Stimulated activated CD8-positive, alpha-beta memory T cell treated with anti-CD3 and anti-CD28 coated beads, Interleukin-2, amount 100 ng/mL, for 48 hours (primary cell): ENCODE measurements at places on chromosomes 12 and 14.

- no peak for DNase-seq
Measured at GRCh38 chr12:93762059-93762719, 85.0 kb downstream of the CRADD start.

DNA sequence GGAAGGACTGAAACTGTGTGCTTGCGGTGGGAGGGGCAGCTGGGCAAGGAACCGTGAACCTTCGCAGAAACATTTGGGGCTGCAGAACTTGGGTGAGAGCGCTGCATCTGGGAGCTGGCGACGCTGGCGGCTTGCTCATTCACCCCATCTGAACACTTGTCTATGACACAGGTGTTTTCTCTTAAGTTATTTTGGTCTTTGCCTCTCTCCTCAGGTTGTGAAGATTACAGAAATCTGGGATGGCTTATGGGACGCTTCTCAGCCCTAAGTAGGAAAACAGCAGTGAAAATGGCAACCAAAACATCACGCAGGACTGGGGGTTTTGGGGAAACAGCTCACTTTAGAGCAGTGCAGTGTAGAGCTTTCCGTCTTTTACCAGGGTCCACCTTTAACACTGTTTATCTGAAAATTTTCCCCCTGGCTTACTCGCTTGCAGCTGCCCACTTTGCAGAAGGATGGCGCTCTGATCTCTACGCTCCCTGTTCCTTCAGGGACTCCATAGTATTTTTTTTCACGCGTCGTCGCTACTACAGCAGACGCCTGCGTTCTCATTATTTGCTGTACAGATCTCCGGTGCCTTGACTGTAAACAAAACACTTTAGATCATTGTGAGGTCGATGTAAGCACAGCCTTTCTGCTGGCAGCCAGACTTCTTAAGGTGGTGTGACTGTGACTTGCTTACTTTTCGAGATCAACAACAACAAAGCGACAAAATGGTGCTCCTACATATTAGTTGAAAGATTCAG, 2.7 kb upstream of the CDKN1B start:
- no peak for DNase-seq

DNA sequence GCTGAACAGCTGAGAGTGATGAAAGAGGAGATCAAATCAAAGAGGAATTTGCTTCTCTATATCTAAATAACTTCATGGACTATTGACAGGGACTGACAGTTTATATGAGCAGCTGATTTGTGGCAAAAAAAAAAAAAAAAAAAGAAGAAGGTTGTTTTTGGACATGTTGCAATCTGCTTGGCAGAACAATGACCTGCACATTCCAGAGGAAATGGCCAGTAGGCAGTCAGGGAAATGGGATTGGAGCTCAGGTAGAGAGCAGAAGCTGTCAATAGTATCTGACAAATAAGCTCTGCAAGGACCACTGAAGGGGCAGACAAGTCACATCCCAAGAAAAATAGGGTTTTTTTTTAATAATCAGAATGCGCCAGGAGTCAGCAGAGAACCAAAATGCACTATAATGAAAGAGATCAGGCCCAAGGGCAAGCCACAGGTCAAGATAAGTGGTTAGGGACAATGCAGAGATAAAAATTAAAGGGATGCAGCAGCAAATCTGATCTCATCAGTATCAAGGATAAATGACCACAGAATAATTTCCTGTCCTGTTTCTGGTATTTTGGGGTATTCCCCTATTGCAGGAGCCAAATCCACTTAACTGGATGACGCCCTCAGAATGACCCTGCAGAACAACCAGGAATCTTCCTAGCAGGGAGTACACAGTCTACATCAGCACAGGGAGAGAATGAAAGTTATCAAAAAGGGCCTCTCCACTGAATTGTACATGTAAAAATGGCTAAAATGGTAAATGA, 22.6 kb upstream of the DUSP16 start:
- no peak for DNase-seq

DNA sequence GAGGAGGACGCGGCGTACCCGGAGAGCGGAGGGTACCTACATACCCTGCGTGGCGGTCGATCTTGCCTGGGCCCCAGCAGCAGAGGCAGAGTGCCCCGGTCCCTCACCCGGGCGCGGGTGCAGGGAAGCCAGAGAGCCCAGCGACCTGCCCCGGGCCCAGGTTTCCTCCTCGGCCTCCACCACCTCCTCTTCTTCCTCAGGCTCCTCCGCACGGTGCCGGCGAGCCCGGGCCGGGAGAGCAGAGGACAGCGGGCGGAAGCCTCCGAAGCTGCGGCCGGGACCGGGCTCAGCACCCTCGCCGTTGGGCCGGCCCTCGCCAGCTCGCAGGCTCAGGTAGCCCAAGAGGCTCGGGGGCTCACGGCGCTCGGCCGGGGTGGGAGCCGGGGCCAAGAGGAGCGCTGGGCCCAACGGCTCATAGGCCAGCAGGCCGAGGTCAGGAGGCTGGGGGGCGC, 6.6 kb downstream of the ZNF219 start:
- DNase-seq, result no peak

DNA sequence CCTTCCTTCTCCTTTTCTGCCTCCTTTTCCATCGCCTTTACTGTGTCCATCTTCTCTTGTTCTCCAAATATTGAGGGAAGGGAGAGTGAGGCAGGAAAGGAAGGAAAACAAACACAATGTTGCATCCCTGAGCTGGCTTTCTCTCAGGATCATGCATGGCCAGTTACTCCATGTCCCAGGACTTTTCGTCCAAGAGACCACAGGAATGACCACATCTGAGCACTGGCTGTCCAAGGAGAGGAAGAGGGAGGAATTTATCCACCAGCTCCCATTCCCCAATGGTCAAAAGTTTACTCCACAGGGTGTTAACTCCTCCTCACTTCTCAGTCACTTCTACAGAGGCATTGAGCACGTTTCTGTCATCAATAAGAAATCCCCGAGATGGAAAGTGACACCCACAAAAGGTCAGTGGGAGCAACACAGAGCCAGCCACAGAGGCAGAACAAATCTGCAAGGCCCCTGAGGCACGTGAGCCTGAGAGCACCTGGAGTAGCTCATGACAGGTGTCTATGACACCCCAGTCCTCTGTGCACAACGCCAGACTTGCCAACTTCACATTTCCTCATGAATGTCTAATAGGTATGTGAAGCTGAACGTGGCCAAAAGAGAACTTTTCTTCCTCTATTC, 177.3 kb upstream of the NUDT4 start:
- no peak for DNase-seq

- DNase-seq, result no peak
Measured at GRCh38 chr12:4432878-4433744, 12.5 kb downstream of the FGF6 start.

DNA sequence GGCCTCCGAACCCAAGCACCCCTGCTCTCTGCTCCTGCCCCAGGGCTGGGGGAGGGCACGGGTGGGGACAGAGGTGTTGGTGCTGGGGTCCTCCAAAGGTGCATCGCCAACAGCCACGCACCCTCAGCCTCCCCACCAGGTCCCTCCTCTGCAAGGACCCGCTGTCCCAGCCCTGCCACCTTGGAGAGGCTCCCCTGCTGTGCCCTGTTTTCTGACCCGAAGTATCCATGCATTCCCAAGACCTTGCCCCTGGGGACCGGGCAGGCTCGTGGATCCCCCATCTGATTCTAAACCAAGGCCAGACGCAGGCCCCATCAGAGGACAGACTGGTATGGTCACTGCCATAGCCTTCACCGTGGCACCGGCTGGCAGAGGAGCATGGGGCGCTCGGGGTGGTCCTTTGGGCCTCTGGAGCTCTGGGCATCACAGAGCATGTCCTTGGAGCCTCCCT, 22.7 kb upstream of the BEGAIN start:
- DNase-seq, result no peak

DNA sequence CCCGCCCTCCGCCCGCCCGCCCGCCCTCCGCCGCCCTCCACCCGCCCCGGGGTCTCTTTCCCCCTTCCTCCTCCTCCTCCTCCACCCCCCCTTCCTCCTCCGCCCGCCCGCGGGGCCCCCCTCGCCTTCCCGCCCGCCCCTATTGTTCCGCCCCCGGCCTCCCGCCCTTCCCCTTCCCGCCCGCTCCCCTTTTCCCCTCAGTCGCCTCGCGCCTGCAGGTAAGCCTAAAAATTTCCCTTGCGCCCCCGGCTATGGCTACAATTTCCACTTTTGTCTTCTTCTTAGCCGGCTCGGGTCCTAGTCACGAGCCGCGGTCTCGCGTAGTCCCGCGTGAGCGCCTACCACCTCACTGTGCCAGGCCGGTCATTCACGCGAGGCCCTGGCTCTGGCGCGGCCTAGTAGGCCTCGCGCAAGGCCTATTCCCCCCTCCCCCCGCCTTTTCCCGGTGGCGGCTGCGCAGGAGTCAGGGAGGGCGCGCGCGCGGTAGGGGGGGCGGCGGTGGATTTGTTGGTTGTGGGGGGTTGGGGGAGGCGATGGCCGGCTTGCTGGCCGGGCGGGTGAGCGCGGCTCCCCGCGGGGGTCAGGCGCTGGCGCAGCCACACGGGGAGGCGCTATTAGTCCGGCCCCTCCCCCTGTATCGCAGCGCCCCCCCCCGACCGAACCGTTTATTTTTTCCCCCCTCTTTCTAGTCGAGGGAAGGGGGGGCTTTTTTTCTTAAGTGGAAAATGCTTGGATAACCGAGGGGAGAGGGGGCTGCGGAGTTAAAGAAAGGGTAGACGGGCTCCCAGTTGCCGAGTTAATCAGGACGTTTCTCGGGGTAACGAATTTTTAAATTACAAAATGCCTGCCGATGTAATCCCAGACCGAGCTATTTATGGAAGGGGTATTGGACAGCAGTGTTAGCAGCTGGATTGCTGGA, 516 bp downstream of the PCBP2 start:
- peak; percentile 49 for DNase-seq

DNA sequence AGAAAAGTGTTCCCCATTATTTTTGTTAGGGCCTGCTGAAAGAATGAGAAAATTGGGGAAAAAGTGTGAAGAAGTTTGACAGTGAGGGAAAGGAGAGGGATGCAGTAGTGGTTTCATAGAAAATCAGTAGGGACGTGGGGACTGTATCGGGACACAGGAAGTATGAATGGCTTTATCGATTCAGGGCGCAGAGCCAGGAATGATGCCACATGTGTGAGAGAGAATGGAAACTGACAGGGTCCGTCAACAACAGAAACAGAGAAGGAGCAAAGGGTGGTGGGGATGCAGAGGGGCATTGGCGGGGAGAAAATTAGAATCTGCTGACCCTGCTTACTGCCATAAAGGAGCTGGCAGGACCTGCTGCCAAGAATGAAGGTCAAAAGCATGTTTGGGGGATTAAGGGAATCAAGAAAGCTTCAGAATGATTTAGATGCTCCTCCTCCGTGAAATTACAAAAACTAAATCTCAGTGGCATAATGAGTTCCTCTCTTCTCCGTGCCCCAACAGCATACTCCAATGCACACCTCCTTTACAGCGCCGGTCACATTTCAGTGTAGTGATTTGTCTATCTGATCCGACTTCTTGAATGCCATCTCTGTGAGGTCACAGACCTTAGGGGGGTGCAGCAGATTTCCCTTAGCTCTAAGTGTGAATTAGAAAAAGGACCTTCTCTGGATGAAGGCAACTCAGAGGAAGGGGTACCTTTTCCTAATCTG, 92.6 kb downstream of the EMP1 start:
- no peak for DNase-seq

GRCh38 chr12:75783093-75783877, 248.3 kb downstream of the PHLDA1 start:
- no peak for DNase-seq

DNA sequence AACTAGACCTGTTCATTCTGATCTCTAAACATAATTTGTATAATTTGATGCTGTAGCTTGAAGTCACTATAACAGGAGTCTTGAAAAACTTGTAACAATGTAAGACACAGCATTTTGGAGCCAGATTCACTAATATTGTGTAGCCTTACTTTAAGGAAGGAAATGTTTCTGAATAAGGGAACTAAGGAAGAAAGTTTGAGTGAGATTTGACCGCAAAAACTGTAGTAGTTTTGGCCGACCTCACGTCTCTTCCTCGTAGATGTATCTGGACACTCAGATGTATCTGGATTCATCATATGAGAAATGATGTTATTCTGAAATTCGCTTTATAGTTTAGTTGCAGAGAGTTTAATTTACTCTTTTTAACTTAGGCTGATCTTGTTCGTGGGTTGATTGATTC, 13.9 kb upstream of the DNAH10 start:
- no peak for DNase-seq

DNA sequence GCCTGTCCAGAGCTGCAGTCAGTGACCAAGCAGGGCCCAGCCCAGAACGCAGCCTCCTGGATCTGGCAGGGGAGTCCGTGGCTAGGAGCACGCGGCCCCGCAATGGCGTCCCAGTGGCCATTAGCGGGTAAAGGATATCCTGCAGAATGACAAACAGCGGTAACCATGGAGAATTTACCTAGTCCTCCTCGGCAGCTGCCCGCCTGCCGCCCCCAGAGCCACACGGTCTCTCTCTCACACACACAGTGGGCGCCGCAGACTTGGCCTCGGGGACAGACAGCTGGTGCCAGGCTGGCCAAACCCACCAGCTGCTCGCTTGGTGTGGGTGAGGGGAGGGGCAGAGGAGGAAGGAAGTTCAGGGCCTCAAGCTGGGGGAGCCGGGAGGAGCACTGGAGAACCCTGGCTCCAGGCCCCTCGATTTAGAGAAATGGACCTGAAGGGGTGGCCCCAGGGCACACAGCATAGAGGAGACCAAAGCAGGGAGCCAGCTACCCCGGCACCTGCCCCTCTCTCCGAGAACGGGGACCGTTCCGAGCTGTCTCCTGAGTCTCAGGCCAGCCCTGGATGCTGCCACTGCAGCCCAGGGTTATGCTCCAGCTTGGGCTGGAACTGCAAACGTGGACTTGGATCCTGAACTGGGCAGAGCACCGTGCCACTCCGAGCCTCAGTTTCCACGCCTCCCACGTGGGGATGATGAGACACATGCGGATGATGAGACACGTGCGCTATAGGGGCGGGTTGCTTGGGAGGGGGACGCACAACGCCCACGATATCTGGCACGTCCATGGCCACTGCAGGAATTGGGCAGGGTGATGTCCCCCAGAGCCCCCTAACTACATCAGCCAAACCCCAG, 3.4 kb downstream of the CDK2AP1 start:
- no peak for DNase-seq

DNA sequence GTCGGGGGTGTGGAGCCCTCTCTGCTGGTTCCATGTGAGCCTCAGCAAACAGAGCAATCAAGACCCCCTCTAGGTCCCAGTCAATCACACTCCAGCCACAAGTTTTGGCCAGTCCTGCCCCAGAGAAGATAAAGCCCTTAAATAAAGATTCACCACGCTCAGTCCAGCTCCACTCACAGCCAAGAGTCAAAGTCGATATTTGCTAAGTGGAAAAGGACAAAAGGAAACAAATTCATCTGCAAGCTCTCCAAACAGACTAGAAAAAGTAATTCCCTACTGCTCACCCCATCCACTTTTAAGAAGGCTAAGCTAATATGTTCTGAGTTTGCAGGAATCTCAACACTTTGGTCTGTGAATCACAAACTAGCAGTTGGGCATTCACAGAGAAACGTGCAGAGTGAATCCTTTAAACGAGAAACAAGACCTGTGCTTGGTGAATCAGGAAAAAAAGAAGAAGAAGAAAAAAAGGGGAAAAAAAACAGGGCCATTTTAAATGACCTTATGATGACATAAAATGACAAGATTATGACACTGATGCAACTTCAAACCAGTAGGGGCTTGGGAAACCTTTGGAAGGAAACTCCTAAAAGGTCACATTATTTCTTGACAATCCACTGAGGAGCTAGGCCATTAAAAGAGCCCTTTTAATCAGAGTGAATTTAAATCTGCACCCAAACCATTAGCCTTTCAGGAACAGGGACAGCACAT, 41.8 kb upstream of the FOXN3 start:
- no peak for DNase-seq

- no peak for DNase-seq
Measured at GRCh38 chr14:73616831-73617230, 4.5 kb downstream of the ACOT6 start.
